ENCODE measurements at places on chromosomes 7 and 10.

DNA sequence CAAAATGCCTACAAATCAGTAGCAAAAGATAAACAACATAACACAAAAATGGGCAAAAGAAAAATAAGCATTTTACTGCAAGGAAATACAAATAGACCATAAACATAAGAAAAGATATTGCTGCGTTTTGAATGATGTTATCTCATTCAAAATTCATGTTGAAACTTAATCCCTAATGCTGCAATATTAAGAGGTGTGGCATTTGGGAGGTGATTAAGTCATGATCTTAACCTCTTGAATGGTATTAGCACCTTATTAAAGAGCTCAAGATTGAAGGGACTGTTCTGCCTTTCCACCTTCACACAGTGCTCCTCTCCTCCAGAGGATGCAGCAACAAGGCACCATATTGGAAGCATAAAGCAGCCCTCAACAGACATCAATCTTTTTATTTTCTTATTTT is 12.4 kb upstream of the TNKS2 start:
- DNase-seq: no peak

DNA sequence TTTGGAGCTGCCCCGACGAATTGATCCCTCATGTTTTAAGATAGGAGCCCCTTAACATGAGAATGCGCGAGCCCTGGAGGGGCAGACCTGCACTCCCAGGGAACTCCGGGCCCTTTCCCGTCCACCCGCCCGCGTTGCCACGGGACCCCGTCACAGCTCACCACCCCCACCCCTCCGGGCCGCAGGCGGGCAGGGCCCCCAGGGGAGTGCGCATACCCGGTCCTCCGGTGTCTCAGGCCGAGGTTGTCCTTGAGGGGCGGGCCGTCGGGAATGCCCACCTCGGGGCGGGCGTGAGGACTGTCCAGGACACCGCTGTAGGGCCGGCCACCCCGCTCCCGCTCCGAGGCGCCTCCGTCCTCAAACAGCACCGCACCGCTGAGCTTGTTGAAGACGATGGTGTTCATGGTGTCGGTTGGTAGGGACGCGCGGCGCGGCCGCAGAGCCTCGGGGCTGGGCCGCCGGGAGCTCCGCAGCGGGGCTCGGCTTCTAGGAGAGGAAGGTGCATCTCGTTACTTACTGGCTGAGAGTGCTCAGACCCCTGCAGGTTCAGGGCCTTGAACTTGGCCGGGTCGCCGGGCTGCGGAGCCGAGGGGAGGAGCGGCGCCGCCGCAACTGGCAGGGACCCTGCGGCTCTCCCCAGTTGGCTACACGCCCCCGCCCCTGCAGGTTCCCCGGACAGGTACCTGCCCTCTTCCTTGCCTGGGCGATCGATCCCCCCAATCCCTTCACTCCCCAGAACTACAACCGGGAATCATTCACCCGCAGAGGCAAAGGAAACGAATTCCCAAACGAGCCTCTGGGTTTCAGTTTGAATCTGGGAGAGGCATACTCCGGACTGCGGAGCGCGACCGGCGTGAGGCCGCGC is 2.4 kb downstream of the MKX start:
- DNase-seq: no peak

GRCh38 chr10:5599613-5600520 is 66.5 kb downstream of the ASB13 start:
- no peak for DNase-seq

DNA sequence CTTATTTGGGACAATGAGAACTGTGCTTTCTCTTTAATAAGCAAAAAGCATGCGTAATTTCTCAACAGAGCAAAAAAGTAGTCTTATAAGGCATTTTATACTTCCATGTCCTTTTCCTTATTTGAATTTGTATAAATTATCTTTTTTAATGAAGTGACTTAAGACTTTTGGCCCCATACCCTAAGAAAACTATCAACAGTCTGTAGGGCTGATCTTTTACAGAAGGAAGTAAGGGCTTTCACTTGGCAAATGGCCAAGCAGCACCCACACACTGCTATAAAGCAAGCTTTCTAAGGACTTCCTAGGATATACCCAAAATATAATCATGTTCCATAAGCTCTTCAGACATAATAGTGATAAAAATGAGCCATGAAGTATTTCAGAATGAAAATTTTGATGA is 3.4 kb downstream of the CRPPA start:
- DNase-seq: no peak

DNA sequence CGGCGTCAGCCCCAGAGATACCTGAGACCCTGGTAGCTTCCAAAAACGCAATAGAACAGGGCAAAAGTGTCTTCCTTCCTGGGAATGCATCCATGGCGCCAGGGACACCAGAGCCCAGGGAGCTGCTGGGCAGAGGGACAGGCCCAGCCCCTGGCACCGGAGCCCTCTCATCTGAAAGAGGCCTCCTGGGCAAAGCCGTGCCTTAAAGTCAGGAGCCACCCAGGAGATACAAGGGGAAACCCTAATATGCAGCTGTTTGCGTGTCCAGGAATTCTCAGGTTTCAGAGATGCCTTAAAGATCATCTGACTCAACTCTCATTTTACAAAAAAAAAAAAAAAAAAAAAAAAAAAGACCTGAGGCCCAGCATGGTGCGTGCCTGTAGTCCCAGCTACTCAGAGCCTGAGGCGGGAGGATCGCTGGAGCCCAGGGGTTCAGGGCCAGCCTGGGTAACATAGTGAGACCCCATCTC is 28.0 kb downstream of the NUDT1 start:
- no peak for DNase-seq

DNA sequence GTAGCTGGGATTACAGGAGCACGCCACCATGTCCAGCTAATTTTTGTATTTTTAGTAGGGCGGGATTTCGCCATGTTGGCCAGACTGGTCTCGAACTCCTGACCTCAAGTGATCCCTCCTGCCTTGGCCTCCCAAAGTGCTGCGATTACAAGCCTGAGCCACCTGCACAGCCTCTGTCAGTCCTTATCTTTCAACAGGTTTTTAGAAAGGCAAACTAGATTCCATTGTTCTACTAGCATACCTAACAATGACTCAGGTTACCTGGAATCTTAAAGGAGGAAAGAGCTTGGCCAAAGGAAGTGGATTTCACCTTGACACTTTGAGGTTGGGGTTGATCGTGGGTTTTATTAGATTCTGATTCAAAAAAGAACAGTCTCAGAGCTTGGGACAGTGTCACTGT is 3.2 kb downstream of the ABCC2 start:
- DNase-seq: no peak

DNA sequence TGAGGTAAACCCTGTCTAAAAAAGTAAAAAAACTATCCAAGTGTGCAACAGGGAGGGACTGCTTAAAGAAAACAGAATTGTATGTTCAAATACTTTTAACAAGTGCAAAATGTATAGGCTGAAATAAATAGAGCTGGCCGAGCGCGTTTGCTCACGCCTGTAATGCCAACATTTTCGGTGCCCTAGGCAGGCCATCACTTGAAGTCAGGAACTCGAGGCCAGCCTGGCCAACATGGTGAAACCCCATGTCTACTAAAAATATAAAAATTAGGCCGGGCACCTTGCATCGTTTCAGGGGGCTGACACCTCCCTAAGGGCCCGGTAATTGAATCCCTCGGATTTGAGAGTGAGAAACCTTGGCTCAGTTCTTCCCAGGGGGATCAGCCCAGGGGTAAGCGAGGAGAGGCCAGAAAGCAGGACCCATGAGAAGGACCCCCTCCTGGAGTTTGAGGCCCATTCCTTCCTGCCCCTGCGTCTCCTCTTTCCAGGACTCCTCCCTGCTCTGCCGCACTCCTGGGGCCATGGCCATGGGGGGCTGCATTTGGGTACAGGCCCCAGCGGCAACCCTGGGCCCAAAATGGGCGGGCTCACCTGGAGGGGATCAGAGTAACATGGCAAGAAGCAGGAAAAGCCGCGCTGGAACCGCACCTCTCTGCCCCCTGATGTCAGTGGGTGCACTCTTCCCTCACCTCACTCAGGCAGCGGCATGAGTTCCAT is 75.5 kb upstream of the TMEM248 start:
- no peak for DNase-seq

DNA sequence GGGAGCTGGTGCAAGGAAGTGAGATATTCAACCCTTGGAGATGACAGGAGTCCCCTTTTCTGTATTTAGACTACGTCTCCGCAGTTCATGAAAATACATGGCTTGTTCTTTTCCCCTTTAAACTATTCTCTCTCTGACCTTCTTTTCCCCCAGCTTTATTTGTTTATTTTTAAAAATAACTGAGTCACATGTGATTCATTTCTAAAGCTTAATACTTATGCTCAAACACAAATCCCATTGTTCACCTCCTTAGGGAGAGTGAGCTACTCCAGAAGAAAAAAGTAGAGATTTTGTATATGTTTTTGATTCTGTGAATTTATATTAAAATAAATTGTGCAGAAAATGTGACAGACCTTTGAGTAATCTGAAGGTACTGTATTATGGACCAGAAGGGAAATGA is 35.9 kb upstream of the FZD1 start:
- DNase-seq: no peak

GRCh38 chr10:21634599-21635365 is 100.8 kb downstream of the MLLT10 start:
- DNase-seq: no peak

GRCh38 chr10:84543948-84544347 is 215.6 kb downstream of the CCSER2 start:
- no peak for DNase-seq

GRCh38 chr7:38142736-38143135 is 35.3 kb upstream of the STARD3NL start:
- DNase-seq: no peak

- DNase-seq: no peak
Observed at GRCh38 chr10:99369126-99369525, 40.0 kb downstream of the CNNM1 start.

DNA sequence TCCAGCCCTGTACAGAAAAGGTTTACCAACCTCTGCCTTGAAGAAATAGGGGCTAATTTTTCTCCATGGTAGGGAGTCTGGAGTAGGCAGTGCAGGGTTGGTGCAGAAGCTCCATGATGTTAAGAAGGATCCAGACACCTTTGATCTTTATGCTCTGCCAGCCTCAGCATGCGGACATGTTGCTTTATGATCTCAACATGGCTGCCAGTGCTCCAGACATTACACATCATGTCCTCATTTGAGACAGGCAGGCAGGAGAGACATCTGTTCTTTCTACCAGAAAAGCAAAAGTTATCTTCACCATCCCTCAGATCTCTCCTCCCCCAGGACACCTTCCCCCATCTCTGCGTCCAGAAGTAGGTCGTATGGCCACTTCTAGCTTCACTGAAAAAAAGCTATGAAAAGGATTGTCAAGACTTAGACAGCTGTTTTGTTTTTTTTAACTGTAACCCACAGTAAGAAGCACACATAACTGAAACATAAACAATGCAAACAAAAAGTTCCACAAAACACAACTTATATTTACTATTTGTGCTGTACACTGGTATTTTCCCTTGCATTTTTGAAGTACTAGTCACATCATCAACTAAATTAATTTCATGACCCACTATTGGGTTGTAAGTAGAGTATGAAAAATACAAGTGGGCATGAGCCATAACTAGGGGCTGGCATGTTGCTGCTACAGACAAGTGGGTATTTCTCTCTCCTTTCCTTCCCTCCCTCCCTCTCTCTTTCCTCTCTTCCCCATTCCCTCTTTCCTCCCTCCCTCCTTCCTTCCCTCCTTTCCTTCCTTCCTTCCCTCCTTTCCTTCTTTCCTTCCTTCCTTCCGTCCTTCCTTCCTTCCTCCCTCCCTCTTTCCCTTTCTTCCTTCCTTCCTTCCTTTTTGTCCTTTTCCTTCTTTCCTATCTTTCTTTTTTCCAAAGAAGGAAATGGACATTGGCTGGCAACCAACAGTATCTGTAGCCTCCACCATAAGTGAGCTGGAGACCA is 2.6 kb upstream of the RASSF4 start:
- no peak for DNase-seq

DNA sequence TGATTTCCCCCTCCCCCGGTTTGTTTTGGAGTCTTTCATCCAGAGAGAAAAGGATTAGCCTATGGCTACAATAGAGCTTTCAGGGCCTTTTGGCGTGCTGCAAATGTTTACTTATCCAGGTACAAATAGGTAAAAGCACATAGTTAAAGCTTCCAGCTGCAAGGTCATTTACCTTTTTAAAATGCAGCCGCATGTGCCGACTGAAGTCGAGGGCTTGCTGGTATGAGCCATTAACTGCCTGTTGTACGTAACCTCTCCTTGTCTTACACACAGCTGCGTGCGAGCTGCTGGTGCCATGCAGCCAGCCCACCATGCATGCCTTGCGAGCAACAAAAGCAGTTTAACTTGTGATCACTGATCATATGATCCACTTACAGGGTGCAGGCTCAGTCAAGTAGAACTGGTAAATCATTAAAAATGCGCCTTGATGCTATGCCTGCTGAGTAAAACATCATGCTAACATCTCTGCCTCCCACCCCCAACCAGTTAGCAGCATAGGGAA is 866.4 kb downstream of the LRMDA start:
- no peak for DNase-seq

GRCh38 chr7:121274467-121274866 is 54.3 kb upstream of the WNT16 start:
- no peak for DNase-seq

DNA sequence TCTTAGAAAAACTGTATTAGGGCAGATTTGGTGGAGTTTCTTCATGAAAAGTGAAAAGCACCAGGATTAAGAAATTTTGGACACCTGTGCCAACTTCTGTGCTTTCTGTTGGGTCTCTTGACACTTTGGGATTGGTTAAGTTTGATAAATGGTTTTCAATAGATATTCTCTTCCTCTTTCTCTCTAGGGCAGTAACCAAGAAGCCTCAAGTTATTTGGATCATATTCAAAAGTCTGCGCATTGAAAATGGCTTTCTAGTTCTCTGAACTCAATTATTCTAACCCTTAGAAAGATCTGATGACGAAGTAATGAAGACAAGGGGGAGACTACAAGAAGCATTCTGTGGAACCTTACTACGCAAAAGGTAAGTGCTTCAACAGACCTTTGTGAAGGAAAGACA is 144.0 kb upstream of the CCDC6 start:
- DNase-seq: no peak

- DNase-seq: no peak
Observed at GRCh38 chr7:27201580-27202017, 1.7 kb upstream of the HOXA13 start.

DNA sequence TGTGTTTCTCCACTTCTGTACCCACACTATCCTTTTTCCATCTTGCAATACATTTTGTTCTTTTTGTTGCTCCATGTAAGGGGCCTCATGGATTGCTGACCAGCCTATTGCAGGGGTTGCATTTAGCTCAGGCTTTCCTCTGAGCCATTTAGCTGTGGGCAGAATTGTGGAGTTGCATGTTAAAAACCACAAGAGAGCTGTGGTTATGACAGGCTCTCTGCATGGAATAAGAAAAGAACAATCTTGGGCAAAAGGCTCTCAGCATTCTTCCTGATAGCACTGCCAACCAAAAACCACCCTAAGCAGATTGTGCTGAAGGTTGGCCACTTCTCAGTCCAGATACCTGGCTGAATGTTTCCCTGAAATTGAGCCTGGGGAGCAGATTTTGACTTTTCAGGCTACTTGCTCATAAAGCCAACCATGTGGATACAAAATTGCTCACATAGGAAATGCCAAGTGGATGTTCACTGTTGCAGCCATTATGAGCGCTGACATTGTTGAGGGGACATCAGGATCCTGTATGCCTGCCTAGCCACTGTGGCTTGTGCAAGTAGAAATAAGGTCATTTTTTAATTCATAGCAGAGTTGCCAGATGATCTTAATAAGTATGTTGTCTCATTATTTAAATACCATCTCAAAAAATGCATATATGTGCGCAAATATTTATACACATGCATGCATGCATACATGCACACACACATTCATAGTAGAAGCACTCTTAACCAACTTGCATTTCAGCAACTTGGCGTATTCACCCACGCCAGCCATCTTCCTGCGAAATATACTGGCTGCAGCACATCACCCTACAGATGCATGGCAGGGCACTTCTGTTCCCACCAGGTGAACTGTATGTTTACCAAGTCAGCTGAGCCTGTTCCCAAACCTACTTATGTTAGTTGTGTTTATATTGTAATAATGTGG is 695.4 kb downstream of the LRMDA start:
- DNase-seq: no peak

All from dorsolateral prefrontal cortex (tissue), 122 donors.